Inflammatory macrophage (primary cell): ENCODE measurements at places on chromosomes 1 and 21.
A peak's percentile ranks its signal among the peaks of the same experiment; 100 is the strongest.

GRCh38 chr1:207444514-207445217, 9.5 kb upstream of the CR2 start:
- DNase-seq = peak; percentile 31

GRCh38 chr1:17606826-17607440, 67.4 kb downstream of the ARHGEF10L start:
- peak; percentile 77 for DNase-seq

DNA sequence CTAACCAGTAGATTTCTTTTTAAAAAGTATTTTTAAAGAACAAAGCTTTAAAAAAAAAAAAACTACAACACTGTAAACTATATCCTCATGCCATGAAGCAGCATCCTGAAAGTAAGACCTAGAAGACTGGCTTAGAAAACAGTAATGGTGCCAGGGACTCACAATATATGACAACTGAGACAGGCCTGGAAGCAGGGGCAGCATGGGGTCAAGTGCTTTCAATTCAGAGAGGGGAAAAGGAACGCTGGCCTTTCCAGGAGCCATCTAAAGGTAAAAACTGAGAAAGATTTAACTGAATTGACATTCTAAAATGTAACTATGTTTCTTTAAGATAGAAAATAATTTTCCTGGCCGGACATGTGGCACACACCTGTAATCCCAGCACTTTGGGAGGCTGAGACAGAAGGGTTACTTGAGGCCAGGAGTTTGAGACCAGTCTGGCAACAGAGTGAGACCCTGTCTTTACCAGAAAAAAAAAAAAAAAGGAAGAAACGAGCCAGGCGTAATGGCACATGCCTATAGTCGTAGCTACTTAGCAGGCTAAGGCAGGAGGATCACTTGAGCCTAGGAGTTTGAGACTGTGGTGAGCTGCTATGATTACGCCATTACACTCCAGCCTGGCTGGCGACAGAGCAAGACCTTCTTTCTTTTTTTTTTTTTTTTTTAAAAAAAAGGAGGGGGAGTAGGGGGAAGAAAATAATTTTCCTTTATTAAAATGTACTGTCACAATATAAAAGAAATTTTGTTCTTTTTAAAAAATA, 54.1 kb downstream of the SLC35D1 start:
- DNase-seq = no peak

GRCh38 chr1:117138561-117138960, 17.0 kb upstream of the TRIM45 start:
- no peak for DNase-seq

GRCh38 chr1:222250376-222250775, 297.5 kb downstream of the HHIPL2 start:
- no peak for DNase-seq

DNA sequence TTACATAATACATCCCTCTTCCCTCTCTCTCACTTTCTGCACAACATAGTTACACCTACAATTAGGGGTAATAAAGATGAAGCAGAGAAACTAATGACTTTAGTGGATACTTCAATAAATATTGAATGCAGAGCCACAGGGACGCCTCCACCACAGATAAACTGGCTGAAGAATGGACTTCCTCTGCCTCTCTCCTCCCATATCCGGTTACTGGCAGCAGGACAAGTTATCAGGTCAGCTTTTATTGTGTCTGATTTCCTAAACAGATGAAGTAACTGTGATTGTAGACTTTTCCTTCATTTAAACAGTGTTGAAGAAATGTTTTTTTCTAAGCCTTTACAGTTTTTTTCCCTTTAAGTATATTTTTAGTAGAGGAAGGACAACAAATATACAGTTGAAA, 281.6 kb downstream of the TPR start:
- no peak for DNase-seq

DNA sequence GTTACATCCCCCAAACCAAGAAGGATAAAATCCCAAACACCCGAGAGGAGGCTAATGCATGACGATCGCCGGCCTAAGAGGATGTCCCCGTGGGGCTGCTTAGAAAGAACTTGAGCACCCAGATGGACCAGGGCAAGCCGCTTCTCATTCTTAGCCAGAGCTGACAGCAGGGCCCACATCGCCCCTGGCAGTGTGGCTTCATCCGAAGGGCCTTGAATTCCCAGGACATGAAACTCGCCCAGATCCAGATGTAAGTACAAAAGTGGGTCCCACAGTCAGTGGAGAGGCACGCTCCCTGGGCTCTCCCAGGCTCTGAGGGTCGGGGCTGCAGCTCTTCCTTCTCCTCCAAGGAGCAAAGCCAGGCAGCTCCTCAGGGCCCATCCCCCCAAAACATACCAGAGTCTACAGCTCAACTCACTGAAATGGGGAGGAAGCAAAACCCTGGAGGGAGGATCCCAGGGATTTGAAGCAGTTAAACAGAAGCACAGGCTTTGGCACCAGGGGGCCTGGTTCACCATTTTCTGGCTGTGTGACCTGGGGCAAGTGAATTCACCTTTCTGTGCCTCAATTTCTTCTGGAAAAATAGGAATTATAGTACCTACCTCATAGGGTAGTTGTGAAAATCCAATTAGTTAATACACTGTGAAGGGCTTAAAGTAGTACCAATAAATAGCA, 85.6 kb downstream of the MAN1C1 start:
- no peak for DNase-seq

DNA sequence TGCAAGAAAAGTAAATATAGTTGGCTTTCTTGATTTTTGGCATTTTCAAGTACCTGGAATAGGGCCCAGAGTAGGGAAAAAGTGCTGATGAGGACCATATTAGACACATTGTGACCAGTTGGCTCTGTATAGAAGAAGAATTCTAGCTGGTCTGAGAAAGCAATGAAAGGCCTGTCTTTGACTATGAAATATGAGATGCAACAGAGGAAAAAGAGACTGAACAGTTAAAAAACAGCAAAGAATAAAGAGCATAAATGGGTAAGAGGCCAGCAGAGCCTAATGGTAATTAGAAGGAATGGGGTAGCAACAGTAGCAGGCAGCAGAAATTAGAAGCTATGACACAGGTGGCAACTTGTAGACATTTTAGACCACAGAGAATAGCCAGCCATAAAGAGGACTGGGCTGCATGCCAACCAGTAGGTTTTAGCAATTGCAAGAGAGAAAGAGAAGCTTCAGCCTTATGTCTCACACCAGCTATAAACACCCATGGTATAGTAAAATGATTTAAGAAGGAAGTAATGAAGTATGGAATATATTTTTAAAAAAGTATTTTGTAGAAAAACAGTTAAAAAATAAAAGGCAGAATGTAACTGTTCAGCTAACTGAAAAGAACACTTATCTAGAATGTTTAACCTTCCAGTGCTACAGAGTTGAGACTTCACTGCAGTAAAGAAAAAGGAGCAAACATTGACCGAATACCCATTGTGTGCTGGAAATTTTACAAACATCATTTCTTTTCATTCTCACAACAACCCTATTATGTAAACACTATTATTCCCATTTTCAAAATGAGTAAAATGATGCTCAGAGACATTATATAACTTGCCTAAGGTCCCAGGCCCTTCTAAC, 114.1 kb downstream of the LHX4 start:
- peak; percentile 51 for DNase-seq

GRCh38 chr1:18927082-18927653, 24.8 kb upstream of the ALDH4A1 start:
- DNase-seq = no peak

- no peak for DNase-seq
Observed at GRCh38 chr1:197017558-197018146, 40.3 kb downstream of the CFHR5 start.

GRCh38 chr21:43266534-43266933, 97.7 kb downstream of the CRYAA start:
- peak; percentile 76 for DNase-seq

- DNase-seq = no peak
Observed at GRCh38 chr1:61674221-61674620, 50.7 kb downstream of the TM2D1 start.

DNA sequence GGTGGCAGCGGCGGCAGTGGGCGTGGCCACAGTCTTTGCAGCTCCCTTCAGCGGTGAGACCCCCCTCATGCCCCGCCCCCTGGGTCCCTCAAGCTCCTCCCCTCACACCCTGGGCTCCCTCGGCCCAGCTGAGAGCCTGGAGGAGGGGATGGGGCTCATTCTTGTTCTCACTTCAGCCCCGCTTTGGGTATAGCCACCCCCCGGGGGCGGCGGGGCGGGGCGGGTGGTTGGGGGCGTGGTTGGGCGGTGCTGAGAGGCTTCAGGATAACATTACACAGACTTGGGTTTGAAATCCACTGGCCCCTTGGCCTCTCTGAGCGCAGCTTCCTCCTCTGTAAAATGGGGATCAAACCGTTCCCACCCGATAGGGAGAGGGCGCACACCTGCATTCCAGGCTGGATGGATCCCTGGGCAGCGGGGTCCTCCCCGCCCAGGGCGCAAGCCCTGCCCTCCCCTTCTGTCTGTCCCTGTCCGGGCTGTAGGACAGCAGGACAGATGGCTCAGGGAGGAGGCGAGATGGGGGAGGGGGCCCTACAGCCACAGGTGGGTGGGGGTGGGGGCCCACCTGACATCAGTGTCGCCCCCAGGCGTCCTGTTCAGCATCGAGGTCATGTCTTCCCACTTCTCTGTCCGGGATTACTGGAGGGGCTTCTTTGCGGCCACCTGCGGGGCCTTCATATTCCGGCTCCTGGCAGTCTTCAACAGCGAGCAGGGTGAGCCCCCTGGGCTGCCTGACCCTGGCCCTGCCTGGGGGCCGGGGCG, 5.1 kb downstream of the CLCNKA start:
- DNase-seq = no peak

GRCh38 chr1:206464456-206464964, 5.8 kb upstream of the IKBKE start:
- DNase-seq = peak; percentile 88

GRCh38 chr1:91846007-91846638, 39.8 kb downstream of the TGFBR3 start:
- DNase-seq = peak; percentile 4

- DNase-seq = no peak
Observed at GRCh38 chr21:32523988-32524719, 61.2 kb downstream of the TCP10L start.
